ENCODE measurements at places on chromosomes 4 and X. TPM values are rescaled to one million over a fixed set of nuclear protein-coding genes. Genes with fewer than 3 reads are reported as not detected.

DNA sequence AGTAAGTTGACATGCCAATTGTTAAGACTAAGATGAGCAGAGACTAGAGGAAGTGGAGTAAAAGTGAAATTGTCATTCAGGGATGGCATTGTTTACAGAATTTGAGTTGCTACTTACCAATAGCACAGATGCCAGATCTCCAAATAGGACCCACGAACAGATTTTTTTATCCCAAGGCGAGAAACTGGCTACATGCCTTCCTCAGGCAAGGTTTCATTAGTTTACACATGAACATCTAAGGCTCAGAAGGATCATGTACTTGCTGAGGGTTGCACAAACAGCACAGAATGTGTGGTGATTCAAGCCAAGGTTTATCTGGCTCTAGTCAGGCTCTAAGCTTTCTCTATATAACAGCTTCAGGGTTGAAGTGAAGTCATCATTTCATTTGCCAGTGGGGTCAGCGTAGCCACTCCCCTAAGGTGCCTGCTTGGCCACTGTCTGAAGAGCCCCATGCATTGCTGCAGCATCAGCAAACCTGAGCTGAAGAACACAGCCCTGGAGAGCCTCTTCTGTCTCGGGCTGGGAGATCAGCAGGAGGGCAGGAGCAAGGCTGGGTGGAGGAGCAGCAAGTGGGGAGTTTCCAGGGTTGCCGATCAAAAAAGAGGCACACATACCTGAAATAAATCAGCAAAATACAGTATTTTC is 193.0 kb upstream of the LCORL start:
- DNase-seq, result no peak

GRCh38 chrX:1531096-1531890 is 5.7 kb downstream of the P2RY8 start:
- DNase-seq, result no peak

ODAPH gene
- not detected for total RNA-seq

DNA sequence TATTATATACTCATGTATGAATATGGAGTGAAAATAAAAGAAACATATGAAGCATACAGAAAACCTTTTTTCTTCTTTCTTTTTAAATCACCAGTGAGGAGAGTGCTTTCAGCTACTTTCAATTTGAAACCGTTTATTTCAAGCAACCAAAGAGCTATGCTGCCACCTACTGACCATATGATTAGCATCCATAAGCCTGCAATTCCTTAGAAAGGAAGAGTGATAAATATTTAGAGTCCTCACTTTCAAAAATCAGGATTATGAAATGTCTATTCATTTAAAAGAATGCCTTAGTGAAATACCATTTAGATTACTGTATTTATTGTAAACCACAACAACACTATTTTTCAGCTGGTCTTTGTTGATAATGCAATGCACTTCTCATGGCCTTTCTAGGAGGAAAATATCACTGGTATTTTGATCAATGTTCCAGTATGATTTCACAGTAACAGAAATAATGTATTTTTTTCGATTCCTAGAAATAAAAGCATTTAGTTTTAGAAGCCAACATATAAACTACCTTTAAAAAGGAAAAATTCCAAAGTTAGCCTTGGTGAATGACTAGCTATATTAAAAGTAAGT is 667.6 kb downstream of the PCDH18 start:
- peak; percentile 37 for DNase-seq

SLC9B1 gene
- total RNA-seq, result 0.45 TPM

- DNase-seq, result no peak
Measured at GRCh38 chr4:177124349-177125064, 185.2 kb upstream of the NEIL3 start.

DNA sequence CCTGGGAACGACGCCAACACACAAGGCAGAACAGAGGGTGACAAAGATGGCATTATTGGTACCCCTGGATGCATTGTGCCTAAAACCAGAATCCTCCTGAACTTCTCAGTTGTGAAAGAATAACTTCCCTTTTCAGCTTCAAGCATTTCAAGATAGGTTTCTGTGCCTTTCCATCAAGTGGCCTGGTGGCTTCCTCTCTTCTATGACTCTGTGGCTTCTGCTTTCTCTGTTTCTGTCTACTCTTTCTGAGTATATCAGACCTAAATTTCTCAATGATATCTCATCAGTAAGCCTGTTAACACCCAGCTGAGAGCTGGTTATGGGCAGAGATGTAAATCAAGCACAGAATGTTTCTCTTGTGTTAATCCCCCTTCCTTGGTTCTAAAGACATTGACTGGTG is 21.4 kb upstream of the FAM9B start:
- no peak for DNase-seq

- DNase-seq, result peak; percentile 58
Measured at GRCh38 chr4:169621731-169622492, 1.5 kb downstream of the CLCN3 start.

DNA sequence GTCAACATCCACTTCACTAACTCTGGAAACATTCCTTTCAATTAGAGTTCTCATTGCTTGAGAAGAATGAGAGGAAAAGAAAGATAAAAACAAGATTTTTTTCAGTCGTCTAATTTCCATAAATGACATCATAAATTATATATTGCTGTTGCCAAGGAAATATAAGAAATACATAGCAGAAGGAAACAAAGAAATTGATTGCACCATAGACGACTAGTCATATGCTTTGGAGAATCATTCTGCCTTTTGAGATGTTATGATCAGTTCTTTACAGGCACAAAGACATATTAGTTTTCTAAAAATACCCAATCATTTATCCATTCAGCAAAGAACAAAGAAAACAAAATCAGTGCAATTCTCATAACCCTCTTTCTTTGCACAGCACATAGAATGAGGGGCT is 672 bp upstream of the C1QTNF7 start:
- DNase-seq, result no peak

GRCh38 chr4:168273838-168274237 is 44.7 kb downstream of the DDX60 start:
- peak; percentile 19 for DNase-seq
